Calu3 (cell line): ENCODE measurements at places on chromosomes 13 and 19.

GRCh38 chr13:29948244-29948643 is 97.8 kb upstream of the UBL3 start:
- no peak for DNase-seq

- no peak for DNase-seq
Observed at GRCh38 chr13:99886706-99887105, 84.9 kb downstream of the ZIC5 start.

DNA sequence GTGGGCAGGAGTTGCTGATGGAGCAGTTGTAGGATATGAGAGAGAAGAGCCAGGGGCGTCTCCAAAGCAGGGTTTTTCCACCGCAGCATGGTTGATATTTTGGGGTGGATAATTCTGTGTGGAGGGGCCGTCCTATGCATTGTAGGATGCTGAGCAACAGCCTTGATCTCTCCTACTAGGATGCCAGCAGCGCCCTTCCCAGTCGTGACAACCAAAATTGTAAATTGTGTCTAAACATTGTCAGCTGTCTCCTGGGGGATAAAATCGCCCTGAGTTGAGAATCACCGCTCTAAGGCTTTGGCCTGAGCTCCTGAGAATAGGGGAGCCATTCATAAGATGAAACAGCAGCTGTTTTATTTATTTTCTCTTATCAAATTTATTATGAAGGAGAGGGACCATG is 4.2 kb downstream of the CACNG8 start:
- DNase-seq: no peak

- DNase-seq: no peak
Observed at GRCh38 chr19:41933693-41934426, 5.6 kb upstream of the ERFL start.

GRCh38 chr19:41029524-41030432 is 38.7 kb downstream of the CYP2B6 start:
- no peak for DNase-seq

GRCh38 chr13:98797456-98797855 is 45.0 kb upstream of the SLC15A1 start:
- DNase-seq: no peak

- DNase-seq: no peak
Observed at GRCh38 chr13:86684402-86684801, 885.2 kb upstream of the SLITRK6 start.

DNA sequence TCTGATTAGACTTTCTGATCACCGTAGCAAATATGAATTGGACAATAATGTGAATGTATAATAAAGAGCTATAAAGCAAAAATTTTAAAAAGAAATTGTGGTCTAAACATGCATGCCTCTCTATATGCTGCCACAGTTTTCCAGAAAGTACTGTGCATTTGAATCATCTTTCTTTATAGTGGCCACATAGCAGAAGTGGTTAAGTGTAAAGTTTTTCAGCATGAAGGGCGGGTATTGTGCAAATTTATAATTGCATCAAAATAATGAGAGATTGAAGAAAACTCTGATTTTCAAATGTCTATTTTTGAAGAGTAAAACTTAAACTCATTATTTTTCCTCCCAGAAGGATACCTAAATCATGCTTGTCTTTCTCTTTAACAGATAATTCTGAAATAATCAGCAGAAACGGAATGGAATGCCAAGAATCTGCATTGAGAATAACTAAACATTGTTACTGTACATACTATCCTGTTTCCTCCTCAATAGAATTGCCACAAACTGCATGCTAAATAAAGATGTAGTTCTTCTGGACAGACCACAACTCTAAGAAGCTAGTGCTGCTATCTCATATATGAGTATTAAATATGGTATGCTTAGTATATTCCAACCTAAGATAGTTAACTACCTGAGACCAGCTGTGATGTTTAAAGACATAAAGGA is 42.9 kb upstream of the RAP2A start:
- DNase-seq: no peak

DNA sequence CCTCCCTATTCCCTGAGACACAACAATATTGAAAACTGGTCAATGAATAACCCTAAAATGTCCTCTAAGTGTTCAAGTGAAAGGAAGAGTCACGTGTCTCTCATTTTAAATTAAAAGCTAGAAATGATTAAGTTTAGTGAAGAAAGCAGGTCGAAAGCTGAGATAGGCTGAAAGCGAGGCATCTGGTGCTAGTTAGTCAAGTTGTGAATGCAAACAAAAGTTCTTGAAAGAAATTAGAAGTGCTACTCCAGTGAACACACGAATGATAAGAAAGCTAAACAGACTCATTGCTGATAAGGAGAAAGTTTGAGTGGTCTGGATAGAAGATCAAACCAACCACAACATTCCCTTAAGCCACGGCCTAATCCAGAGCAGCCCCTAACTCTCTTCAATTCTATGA is 99.4 kb upstream of the ZNF507 start:
- no peak for DNase-seq

DNA sequence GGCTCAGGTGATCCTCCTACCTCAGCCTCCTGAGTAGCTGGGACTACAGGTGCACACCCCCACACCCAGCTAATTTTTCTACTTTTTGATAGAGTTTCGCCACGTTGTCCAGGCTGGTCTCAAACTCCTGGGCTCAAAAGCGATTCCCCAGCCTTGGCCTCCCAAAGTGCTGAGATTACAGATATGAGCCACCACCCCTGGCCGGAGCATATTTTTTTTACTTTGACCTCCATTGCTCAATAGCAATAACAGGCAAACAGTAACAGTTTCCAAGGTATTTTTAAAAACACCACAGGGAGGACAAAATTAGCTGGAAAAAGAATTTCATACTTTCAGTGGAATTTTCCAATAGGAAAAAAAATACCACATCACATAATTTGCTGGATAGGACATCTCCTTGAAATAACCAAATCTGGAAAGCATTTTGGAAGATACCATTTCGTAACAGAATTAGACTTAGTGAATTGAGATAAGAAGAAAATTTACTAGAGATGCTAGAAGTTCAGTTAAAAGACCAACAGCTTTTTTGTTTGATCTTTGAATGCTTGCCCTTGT is 5.2 kb downstream of the DUXA start:
- no peak for DNase-seq

DNA sequence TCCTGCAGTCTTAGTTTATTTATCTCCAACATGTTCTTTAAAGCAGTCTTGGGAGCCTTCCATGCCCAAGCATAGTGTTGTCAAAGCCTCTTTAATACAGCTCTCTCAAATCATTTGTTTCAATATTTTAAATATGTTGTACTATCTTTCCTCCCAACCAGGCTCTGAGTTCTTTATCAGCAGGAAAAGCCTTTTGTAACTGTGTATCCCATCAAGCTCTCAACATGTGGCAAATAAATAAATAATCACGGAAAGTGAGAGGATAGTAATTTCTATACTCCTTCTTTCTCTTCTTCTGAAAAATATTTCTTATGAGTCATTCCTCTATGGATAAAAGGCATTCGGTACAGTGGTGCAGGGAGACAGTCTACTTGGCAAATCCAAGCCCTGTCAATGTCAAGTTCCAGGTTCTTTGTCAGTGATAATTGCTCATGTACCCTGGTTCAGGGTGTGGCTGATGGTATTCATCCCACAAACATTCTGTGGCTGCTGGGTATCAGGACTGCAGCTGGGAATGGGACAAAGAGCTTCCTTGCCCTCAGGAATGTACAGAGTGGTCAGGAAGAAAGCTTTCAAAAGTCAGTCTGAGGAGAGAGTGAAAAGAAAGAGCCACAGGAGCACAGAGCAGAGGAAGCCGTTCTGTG is 384.3 kb downstream of the EFNB2 start:
- DNase-seq: peak; percentile 2

DNA sequence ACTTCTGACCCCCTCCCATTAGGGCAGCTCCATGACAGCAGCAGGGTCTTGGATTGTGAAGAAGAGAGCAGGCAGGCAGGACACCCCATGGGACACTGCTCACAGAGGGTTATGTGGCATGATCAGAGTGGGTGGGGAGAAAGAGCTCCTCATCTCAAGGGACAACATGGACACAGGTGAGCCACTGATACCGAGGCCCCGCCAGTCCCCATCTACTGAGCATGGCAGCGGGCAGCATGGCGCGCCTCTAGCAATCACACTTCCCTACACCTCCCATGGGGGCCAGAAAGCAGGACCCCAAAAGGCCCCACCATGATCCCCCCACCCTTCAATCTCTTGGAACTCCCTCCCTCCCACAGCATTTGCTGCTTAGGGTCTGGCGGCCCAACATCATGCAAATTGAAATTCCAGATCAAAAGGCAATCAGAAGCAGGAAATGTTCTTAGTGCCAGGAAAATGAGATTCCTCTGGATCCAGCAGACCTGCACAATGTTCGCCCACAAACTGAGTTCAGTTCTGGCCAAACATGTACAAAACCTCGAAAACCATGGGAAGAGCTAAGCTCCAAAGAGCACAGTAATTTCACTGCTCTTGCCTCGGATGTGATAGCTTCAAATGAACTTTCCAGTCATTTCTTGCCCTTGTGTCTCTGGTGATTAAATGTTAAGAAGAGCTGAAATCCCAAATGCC is 14.8 kb downstream of the DOCK9 start:
- DNase-seq: no peak

- DNase-seq: no peak
Observed at GRCh38 chr13:86606264-86606663, 807.0 kb upstream of the SLITRK6 start.

GRCh38 chr19:55275851-55276719 is 3.8 kb downstream of the HSPBP1 start:
- no peak for DNase-seq

GRCh38 chr13:80866921-80867320 is 526.0 kb upstream of the SPRY2 start:
- no peak for DNase-seq

- peak; percentile 72 for DNase-seq
Observed at GRCh38 chr19:9586764-9587163, 2.5 kb upstream of the ZNF121 start.

- no peak for DNase-seq
Observed at GRCh38 chr13:79398127-79398526, 7.9 kb downstream of the RBM26 start.

- DNase-seq: no peak
Observed at GRCh38 chr13:101127741-101128353, 288.5 kb downstream of the NALCN start.

DNA sequence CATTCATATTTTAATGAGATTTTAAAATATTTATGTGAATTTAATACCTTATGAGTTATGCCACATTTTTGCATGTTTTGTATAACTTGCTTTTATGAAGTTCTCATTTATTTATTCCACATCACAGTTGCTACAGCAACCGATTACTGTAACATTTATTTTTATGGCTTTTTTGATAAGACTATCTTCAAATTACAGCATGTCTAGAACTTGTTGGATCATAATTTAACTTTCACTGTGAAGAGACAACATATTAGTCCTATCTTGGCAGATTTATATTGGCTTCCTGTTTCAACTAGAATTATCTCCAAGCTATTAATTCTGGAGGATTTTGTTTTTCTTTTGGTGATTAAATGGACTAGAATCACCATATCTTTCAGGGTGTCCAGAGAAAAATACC is 793.7 kb upstream of the SLITRK5 start:
- no peak for DNase-seq

- no peak for DNase-seq
Observed at GRCh38 chr13:39811051-39811450, 155.6 kb downstream of the COG6 start.

GRCh38 chr19:30066781-30067759 is 125.0 kb downstream of the URI1 start:
- no peak for DNase-seq

- DNase-seq: no peak
Observed at GRCh38 chr13:43166644-43167457, 143.5 kb downstream of the DNAJC15 start.

DNA sequence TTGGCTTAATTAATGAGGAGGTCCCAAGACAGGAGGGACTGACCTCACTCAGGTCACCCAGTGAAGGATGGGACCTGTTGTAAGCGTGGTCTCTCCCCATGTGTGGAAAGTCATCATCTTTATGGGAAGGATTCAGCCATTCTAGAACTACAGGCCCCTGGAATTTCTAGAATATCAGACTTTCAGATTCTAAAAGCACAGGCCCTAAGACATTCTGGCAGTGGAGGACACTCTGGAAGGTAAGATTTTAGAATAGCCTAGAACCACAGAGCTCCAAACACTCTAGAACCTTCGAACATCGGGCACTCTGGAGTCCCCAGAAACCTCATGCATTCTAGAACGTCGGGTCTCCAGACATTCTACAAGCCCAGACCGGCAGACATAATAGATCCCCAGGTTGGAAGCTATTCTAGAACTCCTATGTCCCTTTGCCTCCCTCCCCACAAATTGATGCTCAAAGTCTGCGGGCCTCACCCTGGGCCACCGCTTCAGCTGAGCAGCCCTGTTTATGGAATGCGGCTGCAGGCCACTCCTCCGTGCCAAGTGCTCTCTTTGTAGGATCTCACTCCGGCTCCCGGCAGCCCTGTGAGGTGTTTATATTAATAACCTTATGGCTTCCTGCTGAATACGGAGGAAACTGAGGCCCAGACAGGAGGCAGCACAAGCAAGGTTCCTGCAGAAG is 1.9 kb upstream of the KLK15 start:
- DNase-seq: no peak

GRCh38 chr19:34851277-34851804 is 75.4 kb upstream of the ZNF30 start:
- DNase-seq: peak; percentile 40

DNA sequence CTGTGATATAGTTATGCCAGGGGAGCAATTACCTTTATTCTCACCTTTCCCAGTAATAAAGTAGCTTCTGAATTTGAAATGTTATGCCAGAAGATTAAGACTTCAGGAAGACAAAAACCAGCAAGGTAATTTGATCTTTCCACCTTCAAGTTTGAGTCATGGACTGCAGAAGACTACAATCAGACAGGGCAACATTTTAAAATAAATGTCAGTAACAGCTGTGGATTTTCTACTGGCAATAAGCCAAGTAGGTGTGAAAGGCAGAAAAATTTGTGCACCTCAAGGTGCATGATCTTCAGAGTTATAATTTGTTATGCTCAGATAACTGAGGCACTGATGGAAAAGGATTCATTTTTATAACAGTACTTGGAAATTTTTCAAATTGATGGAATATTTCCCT is 54.9 kb downstream of the SLITRK1 start:
- DNase-seq: no peak

DNA sequence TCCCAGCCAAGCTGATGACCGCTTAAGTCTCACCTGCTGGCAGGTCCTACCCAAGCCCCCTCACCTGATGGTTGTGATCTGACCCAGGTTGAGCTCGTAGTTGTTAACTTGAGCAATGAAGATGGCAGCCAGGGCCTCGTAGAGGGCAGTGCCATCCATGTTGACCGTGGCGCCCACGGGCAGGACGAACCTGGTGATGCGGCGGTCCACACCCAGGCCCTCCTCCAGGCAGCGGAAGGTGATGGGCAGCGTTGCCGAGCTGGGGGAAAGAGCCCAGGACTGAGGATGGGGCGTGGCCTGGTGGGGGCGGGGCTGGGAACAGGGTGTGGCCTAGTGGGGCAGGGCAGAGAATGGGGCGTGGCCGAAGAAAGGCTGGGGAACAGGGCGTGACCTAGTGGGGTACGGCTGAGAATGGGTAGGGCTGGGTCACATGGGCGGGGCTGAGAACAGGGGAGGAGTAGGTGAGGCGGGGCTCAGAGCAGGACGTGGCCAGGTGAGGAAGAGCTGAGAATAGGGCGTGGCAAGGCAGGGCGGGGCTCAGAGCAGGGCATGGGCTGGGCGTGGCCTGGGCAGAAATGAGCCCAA is 12.9 kb downstream of the OR7C2 start:
- peak; percentile 2 for DNase-seq
